ENCODE measurements at places on chromosomes 12 and 14. TPM values are rescaled to one million over a fixed set of nuclear protein-coding genes. Genes with fewer than 3 reads are reported as not detected.

Gene PDE6H
- not detected for total RNA-seq

Gene TTC9
- 0.17 TPM for total RNA-seq

Gene TMEM63C
- total RNA-seq: not detected

Gene ACSS3
- total RNA-seq: 8.8 TPM

Gene SOCS2
- 18.5 TPM for total RNA-seq

Gene PLA2G1B
- total RNA-seq: not detected

Data from pericardium fibroblast (primary cell).